Ureter (tissue), 1 donor: ENCODE measurements at places on chromosomes 12 and 14.

DNA sequence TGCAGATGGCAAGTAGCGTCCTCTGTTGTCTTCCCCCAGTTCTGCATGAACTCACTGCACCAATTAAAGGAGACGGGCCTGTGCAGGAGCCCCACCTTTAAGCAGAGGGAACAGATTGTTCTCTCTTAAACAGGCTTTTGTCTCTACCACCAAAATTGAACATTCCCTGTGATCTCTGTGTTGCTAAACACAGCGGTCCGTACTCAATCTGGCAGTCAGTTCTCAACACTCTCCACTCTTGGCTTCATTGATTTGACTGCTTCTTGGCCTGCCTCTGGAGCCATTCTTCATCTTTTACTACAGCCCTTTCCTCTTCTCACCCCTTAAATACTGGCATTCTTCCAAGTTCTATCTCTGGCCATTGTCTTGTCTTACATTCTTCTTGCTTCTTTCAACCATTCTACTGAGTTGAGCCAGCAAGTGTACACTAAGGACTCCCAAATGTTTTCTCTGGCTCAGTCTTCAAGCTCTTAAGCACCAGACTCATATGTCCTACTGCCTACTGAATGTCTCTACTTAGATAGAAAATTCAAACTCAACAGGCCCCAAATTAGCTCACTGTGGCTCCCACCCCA lies 8.0 kb upstream of the NT5DC3 start:
- DNase-seq, result no peak

- no peak for DNase-seq
Measured at GRCh38 chr12:26001530-26001929, 43.0 kb downstream of the RASSF8 start.

DNA sequence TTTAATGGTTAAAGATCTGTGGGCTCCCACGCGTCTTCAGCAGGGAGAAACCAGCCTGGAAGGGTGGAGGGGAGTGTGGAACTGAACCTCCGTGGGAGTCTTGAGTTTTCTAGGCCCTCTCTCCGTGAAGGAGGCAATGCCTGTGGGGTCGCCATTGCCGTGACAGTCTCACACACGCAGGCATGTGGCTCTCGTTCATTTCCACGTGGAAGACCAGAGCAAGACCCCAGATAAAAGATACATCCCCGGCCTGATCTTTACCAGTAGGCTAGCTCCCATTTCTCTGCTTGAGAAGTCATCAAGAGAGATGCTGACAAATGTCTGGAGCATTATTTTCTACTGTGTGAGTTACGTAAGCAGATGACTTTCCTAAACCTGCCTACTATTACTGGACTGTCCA lies 491.7 kb upstream of the LMO3 start:
- no peak for DNase-seq

GRCh38 chr12:103978384-103978982 lies 12.8 kb downstream of the TDG start:
- no peak for DNase-seq

- DNase-seq, result no peak
Measured at GRCh38 chr14:81231540-81231939, 10.8 kb upstream of the GTF2A1 start.

GRCh38 chr12:112964067-112964670 lies 14.2 kb upstream of the OAS2 start:
- no peak for DNase-seq

GRCh38 chr14:105209646-105210045 lies 28.5 kb upstream of the NUDT14 start:
- DNase-seq, result no peak

GRCh38 chr14:101255765-101256125 lies 305.6 kb upstream of the DIO3 start:
- DNase-seq, result no peak

DNA sequence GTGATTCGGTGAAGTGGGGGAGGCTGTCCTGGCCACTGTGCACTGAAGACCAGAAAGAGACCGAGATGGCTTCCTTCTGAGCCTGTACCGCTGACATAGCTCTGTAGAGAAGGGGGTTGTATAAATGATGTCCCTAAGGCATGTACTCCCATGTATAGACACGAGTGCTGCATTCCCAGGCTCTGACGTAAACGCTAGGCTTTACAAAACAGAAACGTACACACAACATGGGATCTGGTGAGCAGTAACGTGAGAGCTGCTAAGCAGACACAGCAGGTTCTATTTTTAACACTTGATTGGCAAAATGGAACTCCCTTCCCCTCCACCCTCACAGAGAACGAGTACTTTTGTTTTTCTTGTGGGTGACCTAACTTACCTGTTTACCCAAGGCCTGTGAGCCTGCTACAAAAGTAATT lies 35.9 kb downstream of the ACADS start:
- DNase-seq, result no peak

GRCh38 chr14:102487204-102487577 lies 22.4 kb downstream of the ANKRD9 start:
- no peak for DNase-seq

GRCh38 chr12:130617219-130617618 lies 98.9 kb downstream of the RIMBP2 start:
- DNase-seq, result no peak

GRCh38 chr14:32078023-32078857 lies 1.1 kb downstream of the ARHGAP5 start:
- DNase-seq, result peak; percentile 54

GRCh38 chr12:62848418-62848817 lies 86.5 kb downstream of the PPM1H start:
- no peak for DNase-seq

GRCh38 chr12:47277972-47278448 lies 198.3 kb upstream of the AMIGO2 start:
- no peak for DNase-seq

DNA sequence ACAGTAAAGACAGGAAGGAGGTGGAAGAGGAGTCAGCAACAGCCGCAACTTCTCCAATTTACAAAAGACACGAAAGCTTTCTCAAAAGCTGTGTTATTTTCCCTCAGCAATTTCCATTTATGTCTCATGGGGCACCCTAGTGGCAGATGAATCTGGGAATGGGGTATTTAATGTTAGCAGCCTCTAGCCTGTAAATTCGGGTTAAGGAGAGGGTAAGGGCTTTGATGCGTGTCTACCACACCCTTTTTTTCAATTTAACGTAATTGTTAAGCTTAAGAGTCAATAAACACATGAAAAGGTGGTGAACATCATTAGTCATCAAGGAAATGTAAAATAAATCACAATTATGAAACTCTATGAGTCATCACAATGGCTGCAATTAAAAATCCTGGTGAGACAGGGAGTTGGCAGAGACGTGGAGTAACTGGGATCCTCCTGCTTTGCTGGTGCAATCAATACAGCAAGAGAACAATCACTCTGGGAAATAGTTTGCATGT lies 986.4 kb downstream of the AACS start:
- DNase-seq, result no peak

DNA sequence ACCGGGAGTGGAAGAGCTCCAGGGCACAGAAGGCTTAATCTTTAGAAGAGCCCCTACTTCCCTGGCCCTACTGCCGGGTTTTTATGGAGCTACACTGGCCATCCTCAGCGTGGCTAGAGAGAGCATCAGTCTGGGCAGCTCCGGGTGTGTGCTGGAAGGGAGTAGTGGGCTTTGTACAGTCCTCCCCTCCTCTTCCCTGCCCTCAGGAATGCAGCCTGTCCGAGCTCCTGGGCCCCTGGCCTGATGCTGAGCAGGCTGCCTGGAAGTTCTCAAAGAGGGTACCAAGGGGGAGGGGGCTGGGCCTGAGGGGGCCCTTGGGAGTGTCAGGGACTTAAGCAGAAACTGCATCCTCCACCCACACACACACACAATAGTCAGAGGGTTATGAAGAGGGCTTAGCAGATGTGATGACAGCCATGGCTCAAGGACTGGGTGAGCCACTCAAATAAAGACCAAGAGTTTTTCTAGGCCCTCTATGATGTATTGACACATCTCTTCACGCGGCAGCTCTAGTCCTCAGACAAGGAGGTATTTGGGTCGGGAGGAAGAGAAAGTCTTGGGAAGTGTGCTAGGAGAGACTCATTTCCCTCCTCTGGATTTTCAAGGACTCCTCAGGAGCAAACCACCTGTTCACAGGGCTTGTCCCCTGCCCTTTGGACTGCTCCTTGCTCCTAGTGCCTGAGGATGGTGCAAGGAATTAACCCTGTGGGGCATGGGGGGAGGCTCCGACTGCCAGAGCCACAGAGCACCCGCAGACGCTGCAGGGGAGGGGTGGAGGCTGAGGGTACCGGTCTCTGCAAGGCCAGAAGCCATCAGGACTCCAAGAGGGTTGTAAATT lies 16.5 kb upstream of the FIGNL2 start:
- no peak for DNase-seq

DNA sequence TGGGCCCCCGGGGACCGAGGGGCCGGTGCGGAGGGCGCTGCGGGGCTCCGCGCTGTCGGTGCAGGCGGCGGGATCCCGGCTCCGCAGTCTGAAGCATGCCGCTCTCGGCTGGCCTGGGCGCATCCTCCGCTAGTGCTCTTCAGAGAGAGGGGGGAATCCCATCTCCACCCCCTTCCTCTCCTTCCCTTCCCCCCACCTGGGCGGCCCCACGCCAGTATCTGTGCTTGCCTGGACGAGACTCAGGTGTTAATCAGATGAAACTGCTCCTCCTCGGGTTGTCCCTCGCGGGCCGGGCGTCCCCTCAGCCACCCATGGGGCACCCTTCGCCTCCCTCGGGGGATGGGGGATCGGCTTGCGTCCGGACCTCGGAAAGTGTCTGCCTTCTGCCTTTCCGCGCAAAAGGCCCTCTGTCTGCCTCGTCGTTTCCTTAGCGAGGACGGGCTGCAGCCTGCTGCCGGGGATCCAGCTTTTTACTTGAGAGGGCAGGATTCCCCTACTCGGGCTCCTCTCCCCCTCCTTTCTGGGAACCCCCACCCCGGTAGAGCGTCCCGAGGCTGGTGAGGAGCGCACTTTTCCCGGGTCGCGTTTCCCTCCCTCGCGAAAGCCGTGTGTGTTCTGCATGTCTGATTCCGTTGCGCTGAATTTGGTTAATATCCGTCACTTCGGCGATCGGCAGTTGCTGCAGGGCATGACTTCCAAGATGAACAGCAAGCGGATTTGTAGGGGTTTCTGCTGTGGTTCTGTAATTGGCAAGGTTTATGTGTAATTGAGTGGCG lies 1.1 kb downstream of the GPHN start:
- DNase-seq, result peak; percentile 52

DNA sequence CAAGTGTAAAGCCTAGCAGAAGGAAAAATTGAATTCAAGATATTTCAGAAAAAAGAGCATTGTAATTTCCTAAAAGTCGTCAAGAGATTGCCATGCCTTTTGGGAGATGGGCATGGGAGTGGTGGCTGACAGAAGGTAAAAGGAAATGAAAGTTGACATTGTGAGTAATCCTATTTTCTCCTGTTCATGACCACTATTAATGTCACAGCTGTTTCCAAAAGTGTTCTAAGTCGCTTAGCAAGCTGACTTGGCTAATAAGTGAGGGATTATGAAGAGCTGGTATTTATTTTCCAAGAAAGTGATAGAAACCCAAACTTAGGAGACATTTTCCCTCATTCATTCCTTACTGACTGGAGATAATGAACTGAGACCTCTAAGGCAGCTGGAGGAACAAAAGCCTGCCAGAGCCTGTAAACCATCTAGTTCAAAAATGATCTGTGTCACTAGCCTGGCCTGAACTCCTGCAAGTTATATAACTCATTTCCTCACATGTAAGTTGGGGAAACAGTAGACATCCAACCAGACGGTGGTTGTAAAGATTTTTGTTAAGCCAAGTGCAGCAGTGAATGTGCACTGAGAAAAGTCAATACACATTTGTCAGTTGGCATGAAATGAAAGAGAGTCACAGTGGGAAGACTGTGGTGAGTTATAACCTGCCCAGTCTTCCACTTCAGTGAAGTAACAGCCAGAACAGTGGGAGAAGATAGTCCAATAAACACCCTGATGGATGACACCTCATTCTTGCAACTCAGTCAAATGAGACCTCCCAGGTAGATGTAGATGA lies 75.8 kb downstream of the DIO2 start:
- DNase-seq, result no peak

DNA sequence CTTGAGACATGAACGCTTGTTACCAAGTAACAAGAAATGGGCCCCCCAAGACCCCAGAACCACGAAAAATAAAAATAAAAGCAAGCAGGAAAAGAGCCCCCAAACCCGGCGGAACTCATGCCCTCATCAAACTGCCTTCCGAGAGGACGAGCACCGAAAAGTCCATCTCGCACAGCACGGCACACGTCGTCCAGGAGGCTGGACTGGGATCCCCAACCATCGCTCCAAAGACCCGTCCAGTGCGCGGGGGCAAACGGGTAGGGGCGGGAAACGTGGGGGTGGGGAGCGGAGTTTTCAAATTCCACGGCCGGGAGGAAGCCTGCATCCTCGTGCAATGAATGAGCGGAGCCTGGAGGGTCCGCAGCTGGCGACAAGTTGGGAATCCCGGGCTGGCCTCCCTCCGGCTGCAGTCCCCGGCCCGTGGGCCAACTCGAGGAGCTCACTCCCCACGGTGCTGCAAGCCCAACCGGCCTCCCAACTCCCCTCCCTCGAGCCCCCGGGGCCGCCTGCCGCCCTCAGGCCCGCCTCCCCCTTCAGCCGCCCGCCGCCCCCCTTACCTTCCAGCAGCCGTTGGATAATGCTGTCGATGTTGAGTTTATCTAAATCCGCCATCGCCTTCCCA lies 484 bp downstream of the PPP1CC start:
- no peak for DNase-seq

DNA sequence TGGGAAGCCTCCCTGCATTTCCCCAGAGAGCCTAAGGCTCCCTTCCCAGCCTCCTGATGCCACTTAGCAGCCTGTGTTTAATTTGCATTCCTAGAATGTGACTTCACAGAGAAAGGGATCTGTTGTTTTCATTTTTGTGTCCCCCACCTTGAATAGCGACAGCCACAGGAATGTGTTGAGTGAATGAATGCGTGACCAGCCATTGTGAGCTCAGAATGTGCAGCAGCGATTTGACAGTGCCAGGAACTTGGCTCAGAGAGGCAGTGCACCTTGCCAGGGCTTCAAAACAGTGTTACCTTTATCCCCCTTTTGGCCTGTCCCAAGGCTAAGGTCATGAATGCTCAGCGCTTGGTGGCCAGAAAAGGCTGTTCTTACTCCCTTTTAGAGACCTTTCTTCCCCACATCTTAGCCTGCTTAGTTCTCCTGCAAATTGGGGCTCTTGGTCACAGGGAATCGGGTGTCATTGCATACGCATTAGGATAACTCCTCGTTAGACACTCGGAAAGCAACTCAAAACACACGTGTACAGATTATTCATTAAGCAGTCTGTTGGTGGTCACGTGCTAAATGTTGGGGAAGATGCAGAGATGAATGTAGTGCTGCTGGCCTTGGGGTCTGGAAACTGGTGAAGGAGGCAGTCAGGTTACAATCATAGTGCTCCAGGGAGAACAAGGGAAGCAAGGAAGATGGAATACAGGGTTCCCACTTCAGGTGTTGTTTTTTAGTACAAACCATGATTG lies 9.8 kb downstream of the NTF3 start:
- no peak for DNase-seq

- no peak for DNase-seq
Measured at GRCh38 chr12:120331390-120331789, 3.8 kb upstream of the PLA2G1B start.

- DNase-seq, result peak; percentile 70
Measured at GRCh38 chr14:90409209-90409730, 12.4 kb downstream of the CALM1 start.

DNA sequence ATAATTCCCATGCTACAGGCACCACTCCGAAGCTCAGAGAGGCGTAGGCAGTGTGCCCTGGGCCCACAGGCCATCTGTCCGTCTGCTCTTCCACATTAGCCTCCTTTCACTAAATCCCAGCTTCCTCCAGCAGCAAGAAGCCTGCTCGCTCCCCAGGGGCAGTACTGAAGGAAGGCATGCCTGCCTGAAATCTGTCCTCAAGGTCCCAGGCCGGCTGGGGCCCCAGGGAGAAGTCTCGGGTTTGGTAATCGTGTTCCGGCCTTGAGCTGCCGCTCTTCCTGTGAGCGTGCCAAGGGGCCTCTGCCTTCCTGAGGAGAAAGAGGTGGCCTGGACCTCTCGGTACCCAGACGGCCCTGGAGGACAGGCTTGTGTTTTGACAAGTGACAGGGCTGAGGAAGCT lies 15.2 kb upstream of the DLK1 start:
- DNase-seq, result no peak
